Activated naive CD8-positive, alpha-beta T cell treated with anti-CD3 and anti-CD28 coated beads, Interleukin-2, amount 10 ng/mL, durations not matched to agents 7 days and 5 days (primary cell): ENCODE measurements at places on chromosomes 7 and 10. TPM values are rescaled to one million over a fixed set of nuclear protein-coding genes. Genes with fewer than 3 reads are reported as not detected.

SMO gene
- total RNA-seq, result 0.20 TPM

DNA sequence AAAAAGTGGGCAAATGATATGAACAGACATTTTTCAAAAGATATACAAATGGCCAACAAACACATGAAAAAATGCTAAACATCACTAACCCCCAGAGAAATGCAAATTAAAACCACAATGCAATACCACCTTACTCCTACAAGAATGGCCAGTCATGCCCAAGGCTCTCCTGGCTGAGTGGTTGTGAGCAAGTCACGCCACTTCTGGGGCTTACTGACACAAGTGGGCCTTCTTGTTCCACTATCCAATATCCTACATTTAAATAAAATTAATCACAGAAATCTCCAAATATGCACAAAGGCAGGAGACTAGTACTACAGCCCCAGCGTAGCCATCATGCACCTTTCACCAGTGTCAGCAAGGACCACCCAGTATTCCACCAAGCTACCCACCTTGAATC lies 181.9 kb downstream of the TNS3 start:
- H3K27me3 ChIP-seq, result peaks cover 8% of the 10 kb centered on the region
- no peak for DNase-seq
- peaks cover 4% of the 10 kb centered on the region for H3K4me1 ChIP-seq

- no peak for DNase-seq
- no peak overlapping the region for H3K27ac ChIP-seq
- no peaks in the 10 kb centered on the region for H3K4me1 ChIP-seq
- H3K27me3 ChIP-seq, result peaks cover 19% of the 10 kb centered on the region
- H3K4me3 ChIP-seq, result no peak overlapping the region
- no peaks in the 10 kb centered on the region for H3K36me3 ChIP-seq
These were observed 141.8 kb downstream of the DIP2C start for GRCh38 chr10:547591-548081.

- H3K36me3 ChIP-seq, result no peaks in the 10 kb centered on the region
- no peaks in the 10 kb centered on the region for H3K4me1 ChIP-seq
- H3K27ac ChIP-seq, result no peak overlapping the region
- H3K27me3 ChIP-seq, result peaks cover 3% of the 10 kb centered on the region
- H3K4me3 ChIP-seq, result no peak overlapping the region
- no peak for DNase-seq
These were observed 54.7 kb upstream of the LSM8 start for GRCh38 chr7:118129041-118129795.

DNA sequence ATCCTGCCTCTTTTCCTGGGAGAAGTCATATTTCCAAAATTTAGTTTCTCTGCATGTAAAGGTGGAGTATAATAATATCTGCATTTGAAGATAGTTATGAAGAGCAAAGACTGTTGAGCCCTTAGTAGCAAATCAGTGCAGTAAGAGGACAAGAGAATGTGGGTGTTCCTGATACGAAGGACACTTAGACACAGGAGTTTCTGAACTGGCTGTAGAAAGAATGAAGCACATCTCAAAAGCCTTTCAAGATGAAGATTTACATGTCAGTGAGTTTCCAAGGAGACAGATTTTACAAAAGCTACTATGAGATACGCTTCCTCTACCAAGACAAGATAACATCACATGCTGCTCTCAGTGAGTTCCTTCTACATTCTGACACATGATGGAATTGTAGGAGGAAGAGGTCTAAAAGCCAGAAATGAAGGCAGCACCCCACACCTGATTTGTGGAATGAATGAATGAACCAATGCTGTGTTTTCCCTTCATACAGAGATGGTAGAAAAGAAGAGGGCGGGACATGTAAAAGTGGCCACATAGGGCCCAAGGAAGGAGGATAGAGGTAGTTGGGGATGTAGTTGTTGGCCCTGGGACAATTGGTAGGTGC lies 173.6 kb upstream of the PDE1C start:
- H3K4me3 ChIP-seq, result no peak overlapping the region
- peaks cover 2% of the 10 kb centered on the region for H3K27me3 ChIP-seq
- no peak for DNase-seq
- H3K4me1 ChIP-seq, result no peaks in the 10 kb centered on the region
- H3K36me3 ChIP-seq, result no peaks in the 10 kb centered on the region
- no peak overlapping the region for H3K27ac ChIP-seq

GRCh38 chr7:47326808-47327207 lies 255.1 kb downstream of the TNS3 start:
- no peaks in the 10 kb centered on the region for H3K36me3 ChIP-seq
- H3K4me3 ChIP-seq, result no peak overlapping the region
- H3K27ac ChIP-seq, result no peak overlapping the region
- H3K27me3 ChIP-seq, result peaks cover 1% of the 10 kb centered on the region

- no peaks in the 10 kb centered on the region for H3K4me1 ChIP-seq
- H3K27me3 ChIP-seq, result no peaks in the 10 kb centered on the region
- DNase-seq, result no peak
- no peak overlapping the region for H3K27ac ChIP-seq
- no peak overlapping the region for H3K4me3 ChIP-seq
These were observed 139.8 kb downstream of the FAM53B start for GRCh38 chr10:124604214-124605000.
